ENCODE measurements at places on chromosomes 3 and 15. TPM values are rescaled to one million over a fixed set of nuclear protein-coding genes. Genes with fewer than 3 reads are reported as not detected.

- no peaks in the 10 kb centered on the region for H3K4me1 ChIP-seq
- no peak overlapping the region for H3K27ac ChIP-seq
- no peak overlapping the region for H3K4me3 ChIP-seq
- no peak for DNase-seq
- no peaks in the 10 kb centered on the region for H3K27me3 ChIP-seq
- no peaks in the 10 kb centered on the region for H3K36me3 ChIP-seq
Observed at GRCh38 chr3:122310361-122310760, 14.7 kb upstream of the CSTA start.

GRCh38 chr3:46482632-46483350 lies 15.0 kb upstream of the RTP3 start:
- H3K4me3 ChIP-seq, result no peak overlapping the region
- H3K36me3 ChIP-seq, result no peaks in the 10 kb centered on the region
- no peaks in the 10 kb centered on the region for H3K4me1 ChIP-seq

DNA sequence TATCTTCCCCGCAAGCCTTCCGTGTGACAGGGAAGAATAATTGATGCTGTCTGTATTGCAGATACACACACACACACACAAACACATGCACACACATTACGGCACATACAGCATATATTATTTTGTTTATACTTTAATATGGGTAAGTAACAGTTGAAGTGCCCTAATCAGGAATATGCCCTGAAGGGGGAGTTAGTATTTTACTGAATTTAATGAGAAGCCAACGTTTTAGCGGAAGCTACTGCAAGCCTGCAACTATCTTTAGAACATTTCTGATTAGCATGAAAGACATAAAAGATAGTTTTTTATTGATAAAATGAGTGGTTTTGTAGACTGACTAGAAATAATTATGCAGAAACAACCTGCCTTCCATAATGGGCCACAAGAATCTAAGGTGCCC lies 296.6 kb upstream of the SLCO3A1 start:
- no peak for DNase-seq
- H3K27ac ChIP-seq, result no peak overlapping the region
- H3K36me3 ChIP-seq, result no peaks in the 10 kb centered on the region

GRCh38 chr3:6807967-6808588 lies 52.8 kb upstream of the GRM7 start:
- no peak overlapping the region for H3K27ac ChIP-seq
- no peak overlapping the region for H3K4me3 ChIP-seq
- H3K36me3 ChIP-seq, result no peaks in the 10 kb centered on the region
- H3K4me1 ChIP-seq, result no peaks in the 10 kb centered on the region

DNA sequence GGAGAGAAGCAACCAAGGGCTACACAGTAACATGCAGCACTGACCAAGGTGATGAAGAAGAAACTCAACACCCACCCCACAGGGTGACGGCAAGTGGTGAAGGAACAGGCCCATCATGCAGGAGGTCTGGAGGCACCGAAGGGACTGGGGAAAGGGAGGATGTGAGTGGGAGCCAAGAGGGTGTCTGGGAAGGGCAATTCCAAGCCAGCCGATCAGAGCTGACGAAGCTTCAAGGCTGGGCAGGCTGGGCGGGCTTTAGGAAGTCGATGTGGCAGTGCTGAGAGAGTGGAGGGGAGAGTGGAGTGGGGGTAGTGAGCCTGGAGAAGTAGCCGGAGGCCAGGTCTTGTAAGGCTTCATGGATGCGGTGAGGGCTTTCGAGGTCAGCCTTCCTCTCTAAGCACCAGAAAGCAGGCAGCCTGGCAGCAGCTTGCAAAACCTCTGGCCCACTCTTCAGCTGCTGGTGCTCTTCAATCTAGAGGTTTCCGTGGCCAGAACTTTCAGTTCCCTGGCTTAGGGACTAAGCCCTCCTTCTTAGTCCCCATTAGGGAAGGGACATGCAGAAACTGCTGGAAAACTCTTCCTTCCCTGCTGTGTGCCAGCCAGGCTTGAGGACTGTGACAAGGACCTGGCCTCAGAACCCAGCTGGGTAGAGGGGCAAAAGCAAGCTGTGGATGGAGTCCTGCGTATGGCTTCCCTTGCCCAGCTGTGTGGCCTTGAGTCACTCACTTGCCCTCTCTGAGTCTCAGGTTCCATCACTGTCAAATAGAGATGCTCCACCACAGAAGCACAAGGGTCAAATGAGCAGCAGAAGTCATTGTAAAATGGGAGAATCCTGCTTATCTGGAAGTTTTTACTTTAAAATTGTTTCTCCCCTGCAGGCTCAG lies 72.1 kb downstream of the TLE3 start:
- H3K27ac ChIP-seq, result peak overlapping the region; percentile 35
- no peaks in the 10 kb centered on the region for H3K36me3 ChIP-seq
- peaks cover 23% of the 10 kb centered on the region for H3K4me1 ChIP-seq
- no peak for DNase-seq
- no peak overlapping the region for H3K4me3 ChIP-seq

GRCh38 chr3:69764121-69764741 lies 25.0 kb downstream of the MITF start:
- peaks cover 47% of the 10 kb centered on the region for H3K4me1 ChIP-seq
- H3K4me3 ChIP-seq, result peak overlapping the region; percentile 5
- no peak overlapping the region for H3K27ac ChIP-seq
- no peak for DNase-seq
- no peaks in the 10 kb centered on the region for H3K36me3 ChIP-seq
- no peaks in the 10 kb centered on the region for H3K27me3 ChIP-seq

The TEX9 gene
- 13.5 TPM for total RNA-seq

The GRIP2 gene
- total RNA-seq, result 4.2 TPM

Data from thoracic aorta (tissue), 2 donors.